Natural killer cell treated with Interleukin-12 subunit alpha and Interleukin-12 subunit beta and Interleukin-15 and Interleukin-18, amount 100 ng/mL, for 72 hours (primary cell): ENCODE measurements at places on chromosomes 13 and 19. TPM values are rescaled to one million over a fixed set of nuclear protein-coding genes. Genes with fewer than 3 reads are reported as not detected.

The OR4F17 gene
- not detected for total RNA-seq

The TMEM255B gene
- total RNA-seq: 2.2 TPM

DNA sequence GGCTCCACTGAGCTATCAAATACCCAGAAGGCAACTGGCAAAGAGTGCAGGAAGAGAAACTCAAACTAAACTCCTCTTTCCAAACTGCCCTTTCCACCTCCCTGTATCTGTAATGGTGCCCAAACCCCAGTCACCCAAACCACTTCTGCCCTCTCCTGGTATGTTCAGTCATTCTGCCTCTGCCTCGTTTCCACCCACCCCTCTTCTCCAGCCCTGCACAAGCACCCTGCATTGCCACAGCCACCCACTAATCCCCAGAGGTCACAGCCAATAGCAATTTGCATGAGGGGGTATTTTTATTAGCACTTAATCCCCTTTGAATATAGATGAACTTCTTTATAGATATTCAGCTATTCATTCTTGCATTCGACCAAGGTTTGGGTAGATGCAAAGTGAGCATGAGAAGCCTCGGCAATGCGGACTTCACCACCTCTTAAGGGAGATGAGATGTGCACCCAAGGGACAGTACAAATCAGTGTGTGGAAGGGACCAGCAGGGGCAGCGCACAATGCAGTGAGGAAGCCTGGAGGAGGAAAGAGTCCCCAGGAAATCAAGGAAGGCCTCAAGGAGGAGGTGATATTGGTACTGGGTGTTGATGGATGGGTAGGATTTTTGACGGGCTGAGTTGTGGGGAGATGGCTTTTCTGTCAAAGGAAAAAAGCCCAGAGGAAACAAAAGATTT is 12.4 kb downstream of the TMEM272 start:
- peaks cover 8% of the 10 kb centered on the region for H3K27me3 ChIP-seq
- peaks cover 12% of the 10 kb centered on the region for H3K4me1 ChIP-seq
- no peak overlapping the region for H3K4me3 ChIP-seq

GRCh38 chr19:1269478-1270212 is 513 bp downstream of the CIRBP start:
- H3K36me3 ChIP-seq: peaks cover 22% of the 10 kb centered on the region
- peaks cover 66% of the 10 kb centered on the region for H3K4me1 ChIP-seq

GRCh38 chr13:99987154-99988019 is 5.8 kb downstream of the ZIC2 start:
- H3K27ac ChIP-seq: no peak overlapping the region
- no peak for DNase-seq
- H3K36me3 ChIP-seq: peaks cover 12% of the 10 kb centered on the region
- peaks cover 58% of the 10 kb centered on the region for H3K27me3 ChIP-seq

GRCh38 chr19:6233827-6234511 is 45.8 kb downstream of the MLLT1 start:
- H3K4me1 ChIP-seq: peaks cover 50% of the 10 kb centered on the region
- no peak overlapping the region for H3K4me3 ChIP-seq
- no peak overlapping the region for H3K27ac ChIP-seq

DNA sequence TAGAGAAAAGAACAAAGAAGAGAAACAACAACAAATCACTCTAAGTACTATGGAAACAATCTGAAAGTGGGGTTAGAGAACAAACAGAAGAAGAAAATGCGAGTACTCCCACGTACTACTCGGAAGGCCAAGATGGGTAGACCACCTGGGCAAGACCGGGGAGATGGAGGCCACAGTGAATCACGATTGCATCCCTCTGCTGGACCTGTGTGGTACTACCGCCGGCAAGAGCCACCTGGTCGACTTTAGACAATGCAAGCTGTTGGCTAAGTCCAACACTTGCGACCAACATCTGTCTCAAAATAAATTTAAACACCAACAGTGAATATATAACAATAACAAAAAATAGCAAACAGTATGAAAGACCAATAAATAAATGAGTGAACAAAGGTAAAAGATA is 45.5 kb upstream of the ZNF91 start:
- no peak overlapping the region for H3K4me3 ChIP-seq
- H3K4me1 ChIP-seq: no peaks in the 10 kb centered on the region
- no peaks in the 10 kb centered on the region for H3K27me3 ChIP-seq
- no peak for DNase-seq
- H3K36me3 ChIP-seq: peaks cover 38% of the 10 kb centered on the region

DNA sequence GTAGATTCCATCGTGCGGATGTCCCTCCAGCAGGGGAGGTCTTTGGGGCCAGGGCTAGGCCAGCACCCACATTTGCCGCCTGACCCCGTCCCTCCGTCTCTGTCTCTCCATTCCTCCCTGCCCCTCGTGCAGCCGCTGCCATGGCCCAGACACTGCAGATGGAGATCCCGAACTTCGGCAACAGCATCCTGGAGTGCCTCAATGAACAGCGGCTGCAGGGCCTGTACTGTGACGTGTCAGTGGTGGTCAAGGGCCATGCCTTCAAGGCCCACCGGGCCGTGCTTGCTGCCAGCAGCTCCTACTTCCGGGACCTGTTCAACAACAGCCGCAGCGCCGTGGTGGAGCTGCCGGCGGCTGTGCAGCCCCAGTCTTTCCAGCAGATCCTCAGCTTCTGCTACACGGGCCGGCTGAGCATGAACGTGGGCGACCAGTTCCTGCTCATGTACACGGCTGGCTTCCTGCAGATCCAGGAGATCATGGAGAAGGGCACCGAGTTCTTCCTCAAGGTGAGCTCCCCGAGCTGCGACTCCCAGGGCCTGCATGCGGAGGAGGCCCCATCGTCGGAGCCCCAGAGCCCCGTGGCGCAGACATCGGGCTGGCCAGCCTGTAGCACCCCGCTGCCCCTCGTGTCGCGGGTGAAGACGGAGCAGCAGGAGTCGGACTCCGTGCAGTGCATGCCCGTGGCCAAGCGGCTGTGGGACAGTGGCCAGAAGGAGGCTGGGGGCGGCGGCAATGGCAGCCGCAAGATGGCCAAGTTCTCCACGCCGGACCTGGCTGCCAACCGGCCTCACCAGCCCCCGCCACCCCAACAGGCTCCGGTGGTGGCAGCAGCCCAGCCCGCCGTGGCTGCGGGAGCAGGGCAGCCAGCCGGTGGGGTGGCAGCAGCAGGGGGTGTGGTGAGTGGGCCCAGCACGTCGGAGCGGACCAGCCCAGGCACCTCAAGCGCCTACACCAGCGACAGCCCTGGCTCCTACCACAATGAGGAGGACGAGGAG is 14.8 kb downstream of the STX10 start:
- peaks cover 35% of the 10 kb centered on the region for H3K4me1 ChIP-seq
- no peaks in the 10 kb centered on the region for H3K36me3 ChIP-seq
- H3K27ac ChIP-seq: no peak overlapping the region
- H3K4me3 ChIP-seq: no peak overlapping the region
- no peak for DNase-seq

GRCh38 chr19:1725100-1726064 is 27.9 kb upstream of the ONECUT3 start:
- no peak overlapping the region for H3K27ac ChIP-seq
- peak; percentile 85 for DNase-seq
- peak overlapping the region; percentile 48 for H3K4me3 ChIP-seq
- peaks cover 7% of the 10 kb centered on the region for H3K4me1 ChIP-seq
- H3K36me3 ChIP-seq: peaks cover 6% of the 10 kb centered on the region
- H3K27me3 ChIP-seq: peaks cover 13% of the 10 kb centered on the region

DNA sequence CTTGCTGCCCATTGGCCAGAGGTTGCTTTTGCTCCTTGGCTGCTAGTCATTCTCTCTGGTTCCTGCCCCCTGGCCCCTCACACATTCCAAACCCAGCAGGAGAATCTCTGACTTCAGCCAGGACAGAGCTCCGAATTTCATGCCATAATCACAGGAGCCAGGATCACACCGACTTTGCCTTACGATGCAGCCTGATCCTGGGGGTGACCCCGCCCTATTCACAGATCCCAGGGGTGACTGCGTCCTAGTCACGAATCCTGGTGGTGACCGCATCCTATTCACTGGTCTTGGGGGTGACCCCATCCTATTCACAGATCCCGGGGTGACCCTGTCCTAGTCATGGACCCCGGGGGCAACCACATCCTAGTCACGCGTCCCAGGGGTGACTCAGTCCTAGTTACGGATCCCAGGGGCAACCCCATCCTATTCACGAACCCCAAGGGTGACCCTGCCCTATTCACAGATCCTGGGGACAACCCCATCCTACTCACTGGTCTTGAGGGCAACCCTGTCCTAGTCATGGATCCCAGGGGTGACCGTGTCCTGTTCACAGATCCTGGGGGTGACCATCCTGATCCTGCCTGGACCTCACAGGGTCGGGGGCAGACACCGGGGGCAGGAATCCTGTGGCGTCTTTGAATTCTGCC is 7.4 kb upstream of the TEX29 start:
- H3K27ac ChIP-seq: no peak overlapping the region
- no peak overlapping the region for H3K4me3 ChIP-seq
- peaks cover 10% of the 10 kb centered on the region for H3K36me3 ChIP-seq
- no peaks in the 10 kb centered on the region for H3K27me3 ChIP-seq
- H3K4me1 ChIP-seq: peaks cover 12% of the 10 kb centered on the region
